Esophagus squamous epithelium (tissue), 5 donors: ENCODE measurements at places on chromosomes 2 and 18.

DNA sequence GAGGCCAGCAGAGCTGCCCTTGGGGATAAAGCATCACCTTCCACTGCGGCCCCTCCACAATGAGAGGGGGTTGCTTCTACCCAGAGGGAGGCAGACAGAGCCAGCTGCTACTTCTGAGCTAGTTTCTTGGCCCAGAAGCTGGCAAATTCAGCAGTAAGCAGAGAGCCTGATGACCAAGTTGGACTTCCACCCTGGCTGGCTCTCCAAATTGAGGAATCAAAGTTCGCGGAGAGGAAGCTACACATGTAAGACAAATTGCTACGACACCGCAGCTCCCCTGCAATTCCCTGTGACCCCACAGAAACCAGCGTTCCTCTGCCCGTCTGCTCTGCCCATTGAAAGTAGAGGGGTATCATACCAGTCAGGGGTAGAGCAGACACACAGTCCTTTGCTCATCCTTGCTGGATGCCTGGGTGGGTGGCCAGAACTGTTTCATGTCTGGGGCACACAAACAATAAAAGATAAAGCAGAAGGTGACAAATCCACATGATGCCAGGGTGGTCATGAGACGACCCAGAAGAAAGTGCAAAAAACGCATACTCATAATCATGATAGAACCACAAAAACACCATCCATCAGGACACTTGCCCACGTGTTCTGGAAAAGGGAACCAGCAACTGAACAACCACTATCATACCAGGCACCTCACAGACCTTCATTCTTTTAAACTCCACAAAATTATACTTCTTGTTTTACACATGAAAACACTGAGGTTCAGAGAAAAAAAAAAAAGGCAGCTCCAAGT, 5.4 kb downstream of the TFCP2L1 start:
- DNase-seq = no peak

GRCh38 chr2:212181646-212182045, 357.0 kb downstream of the ERBB4 start:
- DNase-seq = no peak

DNA sequence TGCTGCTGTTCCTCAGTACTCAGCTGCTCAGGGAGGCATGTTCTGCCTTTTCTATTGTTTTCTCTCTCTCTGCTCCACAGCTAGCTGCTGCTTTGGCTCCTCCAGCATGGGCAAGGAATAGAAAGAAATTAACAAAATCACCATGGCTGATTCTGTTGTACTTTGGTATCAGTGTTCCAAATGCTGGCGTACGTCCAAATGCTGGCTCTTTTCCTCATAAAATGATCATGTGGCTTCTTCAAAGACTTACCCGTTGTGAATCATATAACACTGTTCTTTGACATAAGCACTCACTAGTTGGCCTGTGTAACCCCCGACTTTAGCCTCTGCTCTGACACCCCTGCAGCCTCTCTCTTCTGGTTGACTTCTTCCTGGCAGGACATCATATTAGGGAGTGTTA, 547.6 kb downstream of the CPS1 start:
- no peak for DNase-seq

DNA sequence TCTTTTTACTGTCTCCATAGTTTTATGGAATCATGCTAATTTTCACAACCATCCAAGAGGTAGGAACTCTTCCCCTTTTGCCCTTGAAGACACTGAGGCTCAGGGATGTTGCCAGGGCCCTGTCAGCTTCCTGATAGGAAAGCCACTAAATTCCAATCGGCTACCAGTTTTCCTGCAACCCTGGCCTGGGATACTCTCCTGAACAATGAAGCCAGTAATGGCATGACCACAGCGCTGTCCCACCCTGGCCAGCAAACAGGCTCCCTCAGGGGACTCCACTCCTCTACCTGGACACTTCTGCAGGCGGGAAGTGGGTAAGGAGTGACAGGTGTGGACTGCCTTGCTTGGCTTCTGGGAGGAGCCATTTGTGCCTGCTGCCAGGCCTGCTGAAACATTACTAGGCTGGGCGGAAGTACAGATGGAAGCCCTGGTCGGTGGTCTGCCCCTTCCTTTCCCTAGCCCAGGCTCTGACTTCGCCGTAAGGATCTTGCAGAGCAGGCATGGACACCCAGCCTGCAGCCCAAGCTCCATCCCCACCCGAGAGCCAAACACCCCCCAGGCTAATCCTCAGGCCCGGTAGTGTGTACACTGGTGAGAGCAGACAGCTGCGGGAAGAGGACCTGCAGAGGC, 78.8 kb upstream of the SMAD2 start:
- DNase-seq = no peak

GRCh38 chr2:98155716-98156115, 68.7 kb downstream of the VWA3B start:
- no peak for DNase-seq

DNA sequence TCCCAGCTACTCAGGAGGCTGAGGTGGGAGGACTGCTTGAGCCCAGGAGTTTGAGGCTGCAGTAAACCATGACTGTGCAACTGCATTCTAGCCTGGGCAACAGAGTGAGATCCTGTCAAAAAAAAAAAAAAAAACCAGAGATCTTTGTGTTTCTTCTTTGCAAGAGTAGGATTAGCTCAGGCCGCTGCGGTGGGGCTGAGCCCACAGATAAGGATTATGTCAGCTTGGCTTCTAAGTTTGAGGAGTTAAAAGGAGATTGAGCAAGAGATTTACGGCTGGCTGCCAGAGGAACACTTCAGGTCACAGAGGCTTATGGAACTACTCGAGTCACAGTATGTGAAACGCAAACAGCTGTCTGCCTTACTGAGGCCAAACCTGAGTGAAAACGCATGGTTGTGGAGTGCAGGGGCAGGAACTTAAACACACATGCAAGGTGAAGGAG, 146.7 kb upstream of the L3MBTL4 start:
- no peak for DNase-seq

GRCh38 chr2:8132351-8132831, 549.5 kb upstream of the ID2 start:
- no peak for DNase-seq

DNA sequence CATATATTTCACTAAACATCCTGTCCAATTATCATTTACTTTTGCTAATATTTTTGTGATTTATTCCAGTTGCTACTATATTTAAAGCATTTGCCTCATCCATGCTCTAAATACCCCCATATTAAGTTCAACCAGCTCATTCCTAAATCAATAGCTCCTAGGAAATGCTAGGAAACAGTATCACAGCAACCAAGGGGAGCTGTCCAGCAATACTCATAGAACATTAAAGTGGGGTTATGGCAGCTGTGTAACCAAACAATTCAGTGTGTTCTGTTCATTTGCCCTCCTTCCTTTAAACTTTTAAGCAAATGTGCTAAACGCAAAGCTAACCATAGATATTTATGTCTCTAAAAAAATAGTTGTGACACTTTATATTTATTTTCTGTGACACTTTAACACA, 41.1 kb downstream of the ACVR1C start:
- no peak for DNase-seq
